ENCODE measurements at places on chromosomes 16 and 17. TPM values are rescaled to one million over a fixed set of nuclear protein-coding genes. Genes with fewer than 3 reads are reported as not detected.

- no peak for DNase-seq
These were observed 3.9 kb upstream of the RAB40B start for GRCh38 chr17:82702231-82702927.

DNA sequence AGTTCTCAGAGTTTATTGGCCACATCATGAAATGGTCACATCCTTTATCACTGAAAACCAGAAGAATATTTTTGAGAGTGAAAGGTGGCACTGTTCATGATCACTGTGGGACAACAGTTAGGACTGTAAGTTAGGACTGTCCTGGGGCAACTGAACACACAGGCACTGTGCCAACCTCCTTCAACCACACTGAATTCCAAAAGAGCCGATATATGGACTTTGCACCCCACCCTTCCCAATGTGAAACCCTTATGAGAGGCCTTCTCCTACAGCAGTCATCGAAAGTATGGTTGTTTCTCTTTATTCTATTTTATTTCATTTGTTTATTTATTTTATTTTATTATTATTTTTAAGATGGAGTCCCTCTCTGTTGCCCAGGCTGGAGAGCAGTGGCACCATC lies 353.5 kb downstream of the TOX3 start:
- no peak for DNase-seq

- DNase-seq = no peak
These were observed 210.6 kb downstream of the HAPSTR1 start for GRCh38 chr16:9302072-9302471.

DNA sequence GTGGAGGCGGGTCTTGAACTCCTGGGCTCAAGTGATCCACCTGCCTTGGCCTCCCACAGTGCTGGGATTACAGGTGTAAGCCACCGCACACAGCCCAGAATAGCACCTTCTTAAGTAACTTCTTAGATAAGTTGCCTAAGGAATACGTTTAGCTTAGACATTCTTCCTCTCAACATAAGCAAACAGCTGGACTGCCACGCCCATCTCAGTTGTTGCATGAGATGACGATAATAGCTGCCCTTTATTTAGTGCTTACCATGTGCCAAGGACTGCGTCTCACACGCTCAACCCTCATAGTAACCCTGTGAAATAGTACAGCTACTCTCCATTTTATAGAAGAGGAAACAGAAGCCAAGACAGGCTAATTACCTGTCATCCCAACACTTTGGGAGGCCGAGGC lies 11.8 kb downstream of the HASPIN start:
- no peak for DNase-seq

GRCh38 chr16:11100239-11100750 lies 155.7 kb downstream of the SOCS1 start:
- peak; percentile 60 for DNase-seq

Gene PRSS27
- polyA plus RNA-seq = 10.5 TPM

Gene ACSM2A
- not detected for polyA plus RNA-seq

Gene NHLRC4
- polyA plus RNA-seq = 0.60 TPM

Gene ALOX15B
- polyA plus RNA-seq = 1.4 TPM

Gene SBK1
- polyA plus RNA-seq = 34.8 TPM

Gene SOX15
- 26.8 TPM for polyA plus RNA-seq

Data from H1 (cell line).